ENCODE measurements at places on chromosomes 2 and 18. TPM values are rescaled to one million over a fixed set of nuclear protein-coding genes. Genes with fewer than 3 reads are reported as not detected.

The KRTCAP3 gene
- total RNA-seq = 0.48 TPM

The C2orf66 gene
- not detected for total RNA-seq

The CPO gene
- not detected for total RNA-seq

The CHRNG gene
- not detected for total RNA-seq

The IL37 gene
- 0.36 TPM for total RNA-seq

The SPP2 gene
- not detected for total RNA-seq

The IL1A gene
- 1.9 TPM for total RNA-seq

The MATN3 gene
- 5.3 TPM for total RNA-seq

The FTCDNL1 gene
- 3.1 TPM for total RNA-seq

The TMEM163 gene
- total RNA-seq = 10.7 TPM

The CD28 gene
- not detected for total RNA-seq

The DNAH7 gene
- total RNA-seq = 1.3 TPM

The PECR gene
- 22.6 TPM for total RNA-seq

The ANKRD30BL gene
- not detected for total RNA-seq

The SLC19A3 gene
- total RNA-seq = not detected

The SERPINB13 gene
- total RNA-seq = not detected

The SH3RF3 gene
- 4.3 TPM for total RNA-seq

The FOXI3 gene
- not detected for total RNA-seq

The MAP2 gene
- total RNA-seq = 4.9 TPM

The HYCC2 gene
- 7.3 TPM for total RNA-seq

The LMAN2L gene
- total RNA-seq = 37.8 TPM

The CDKL4 gene
- total RNA-seq = 0.12 TPM

The ABCG8 gene
- total RNA-seq = not detected

The ELOA2 gene
- total RNA-seq = not detected

The KCNK3 gene
- total RNA-seq = 2.3 TPM
